Anterior cingulate cortex (tissue), 58 donors: ENCODE measurements at places on chromosomes 5 and 9.

DNA sequence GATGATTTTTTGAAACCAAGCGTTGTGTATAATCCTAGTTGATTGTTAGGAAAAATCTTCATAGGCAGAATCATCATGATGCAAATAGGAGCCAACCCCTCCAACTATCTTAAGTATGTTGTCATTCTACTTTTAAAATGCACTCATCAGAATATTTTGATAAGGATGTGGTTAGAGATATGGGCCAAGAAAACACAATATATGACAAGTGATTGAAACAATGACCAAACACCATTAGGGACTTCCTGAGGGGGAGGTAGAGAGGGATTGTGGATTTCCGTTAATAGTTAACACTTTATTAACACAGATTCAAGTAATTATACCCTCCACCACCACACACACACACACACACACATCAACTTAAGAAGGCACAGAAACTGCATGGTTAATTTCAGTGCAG, 143.3 kb downstream of the ARSB start:
- DNase-seq: no peak

- no peak for DNase-seq
These were observed 51.5 kb downstream of the PSD2 start for GRCh38 chr5:139847091-139847490.

- DNase-seq: no peak
These were observed 1.1 kb downstream of the PDCD1LG2 start for GRCh38 chr9:5511476-5511875.

GRCh38 chr9:18526685-18527084, 52.7 kb downstream of the ADAMTSL1 start:
- no peak for DNase-seq

DNA sequence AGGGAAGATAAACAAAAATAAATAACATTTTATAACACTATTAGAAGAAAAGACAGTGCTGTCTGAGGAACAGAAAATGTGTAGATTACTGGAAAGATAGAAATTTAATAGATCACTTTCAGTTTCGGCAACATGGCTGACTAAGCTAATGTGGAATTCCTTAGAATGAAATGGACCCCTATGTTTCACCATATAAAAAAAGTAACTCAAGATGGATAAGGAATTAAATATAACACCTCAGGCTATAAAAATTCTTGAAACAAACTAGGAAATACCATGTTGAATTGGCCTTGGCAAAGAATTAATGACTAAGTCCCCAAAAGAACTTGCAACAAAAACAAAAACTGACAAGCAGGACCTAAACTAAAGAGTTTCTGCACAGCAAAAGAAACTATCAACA, 558.3 kb downstream of the CHSY3 start:
- DNase-seq: no peak

GRCh38 chr5:67310169-67310568, 113.6 kb upstream of the CD180 start:
- DNase-seq: no peak

- DNase-seq: no peak
These were observed 15.8 kb upstream of the TTC23L start for GRCh38 chr5:34822956-34823715.

DNA sequence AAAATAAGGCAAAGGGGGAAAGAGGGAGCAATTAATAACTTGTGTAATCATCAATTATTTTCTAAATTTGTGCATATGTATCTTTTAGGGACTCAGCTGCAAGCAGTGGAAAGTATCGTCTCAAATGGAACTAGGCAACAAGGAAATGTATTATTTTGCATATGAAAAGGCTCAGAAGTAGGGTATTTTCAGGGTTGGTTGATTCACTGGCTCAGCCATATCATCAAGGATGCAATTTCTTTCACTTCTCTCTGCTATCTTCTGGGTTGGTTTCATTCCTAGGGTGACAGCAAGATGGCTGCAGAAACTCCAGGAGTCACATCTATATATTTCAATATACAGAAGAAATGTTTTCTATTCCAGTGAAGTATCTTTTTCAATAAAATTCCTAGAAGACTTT, 509.8 kb downstream of the DMAC1 start:
- DNase-seq: no peak

GRCh38 chr5:35285435-35285834, 55.1 kb upstream of the PRLR start:
- DNase-seq: no peak

- DNase-seq: no peak
These were observed 669.9 kb downstream of the MTRR start for GRCh38 chr5:8538821-8539220.

DNA sequence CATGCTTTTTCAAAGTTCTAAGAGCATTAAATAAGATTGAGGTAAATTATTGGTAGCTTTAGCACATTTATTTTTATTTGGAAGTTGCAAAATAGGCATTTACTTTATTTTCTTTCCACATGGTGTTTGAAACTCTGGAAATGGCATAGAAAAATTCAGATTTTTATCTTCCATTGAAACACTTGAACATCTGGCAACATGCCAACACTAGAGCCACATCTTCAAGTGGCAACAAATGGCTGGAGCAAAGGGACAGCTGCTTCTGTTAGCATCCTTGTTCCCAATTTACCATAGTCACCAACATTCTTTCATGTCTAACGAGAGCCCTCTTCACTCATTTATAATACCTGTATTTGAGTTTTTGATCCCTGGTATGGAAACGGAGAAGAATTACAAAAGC, 539.9 kb downstream of the ZNF608 start:
- no peak for DNase-seq

GRCh38 chr5:873328-873727, 19.3 kb downstream of the BRD9 start:
- no peak for DNase-seq

DNA sequence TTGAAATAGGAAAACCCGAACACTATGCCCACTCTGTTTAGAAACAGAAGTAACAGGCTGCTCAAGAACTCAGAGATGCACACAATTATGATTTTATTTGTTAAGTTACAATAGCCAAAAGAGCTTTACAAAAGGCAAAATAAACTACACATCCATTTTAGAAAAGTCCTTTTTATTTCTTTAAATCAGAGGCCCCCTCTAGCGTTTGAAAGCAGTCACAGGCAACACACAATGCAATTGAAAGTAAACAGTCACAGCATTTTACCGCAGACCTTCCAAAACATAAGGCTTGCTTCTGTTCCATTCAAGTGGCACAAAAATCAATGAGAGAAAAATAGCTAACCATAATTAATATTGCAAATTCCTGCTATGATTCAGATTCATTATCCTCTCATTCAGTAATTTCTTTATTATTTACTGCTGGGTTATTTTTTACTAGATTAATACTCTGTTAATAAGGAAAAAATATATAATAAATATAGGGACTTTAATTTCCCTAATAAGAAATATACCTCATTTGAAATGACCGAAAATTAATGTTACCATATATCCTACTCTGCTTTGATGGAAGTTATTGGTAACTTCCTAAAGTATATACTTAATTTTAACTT, 78.3 kb downstream of the CEP120 start:
- no peak for DNase-seq

GRCh38 chr9:133121915-133122550, 993 bp upstream of the RALGDS start:
- DNase-seq: no peak

- DNase-seq: no peak
These were observed 5.7 kb downstream of the PCDHB4 start for GRCh38 chr5:141127305-141127704.

GRCh38 chr9:110606179-110606790, 26.7 kb upstream of the SVEP1 start:
- no peak for DNase-seq

DNA sequence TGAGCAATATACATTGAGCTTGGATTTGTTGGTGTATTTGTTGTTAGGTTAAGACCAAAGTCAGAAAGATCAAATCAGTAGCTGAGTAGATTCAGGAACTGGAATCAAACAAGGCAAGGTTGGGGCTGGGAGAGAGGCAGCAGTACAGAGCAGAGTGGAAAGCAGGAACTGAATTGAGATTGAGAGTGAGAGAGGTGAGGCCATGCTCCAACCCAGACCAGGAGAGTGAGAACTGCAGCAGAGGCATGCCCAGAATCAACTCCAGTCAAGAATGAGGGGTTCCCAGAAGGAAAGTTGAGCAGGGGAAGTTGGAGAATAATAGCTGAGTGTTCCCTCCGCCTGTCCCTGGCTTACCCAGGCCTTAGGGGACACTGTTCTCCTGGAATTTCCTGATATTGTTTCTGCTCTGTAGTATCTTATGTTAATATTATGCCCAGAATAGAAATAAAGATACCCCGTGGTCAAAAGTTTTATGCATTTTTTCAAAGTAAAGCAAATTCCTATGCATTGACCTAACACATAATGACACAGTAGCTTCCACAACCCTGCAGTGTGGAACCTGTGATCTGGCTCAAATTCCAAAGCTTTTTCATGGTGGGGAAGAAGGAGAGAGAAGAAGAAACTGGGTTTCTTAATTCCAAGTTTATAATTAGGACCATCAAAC, 82.7 kb downstream of the SV2C start:
- DNase-seq: no peak

GRCh38 chr5:67817652-67818051, 397.9 kb upstream of the PIK3R1 start:
- DNase-seq: no peak

- DNase-seq: no peak
These were observed 130.2 kb downstream of the PCSK5 start for GRCh38 chr9:76020652-76021051.

DNA sequence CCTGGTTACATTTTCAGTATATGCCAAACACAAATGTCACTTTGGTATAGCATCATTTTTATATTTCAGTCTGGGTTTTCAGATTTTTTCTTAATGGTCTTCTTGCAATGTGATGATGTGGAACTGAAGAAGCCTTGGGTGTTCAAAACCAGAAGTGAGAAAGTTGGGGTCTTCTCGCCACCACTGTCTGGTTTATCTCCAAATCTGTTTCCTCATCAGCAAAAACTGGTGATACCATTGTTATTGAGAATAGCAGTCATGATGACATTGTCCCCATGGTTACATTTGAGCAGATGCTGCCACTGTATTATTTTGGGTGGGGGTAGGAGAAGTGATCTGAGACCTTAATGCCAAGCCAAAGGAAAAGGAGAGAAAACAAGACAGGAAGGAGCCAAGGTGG, 85.9 kb upstream of the MAP3K1 start:
- DNase-seq: no peak

GRCh38 chr9:19690128-19690527, 98.7 kb downstream of the SLC24A2 start:
- DNase-seq: no peak

DNA sequence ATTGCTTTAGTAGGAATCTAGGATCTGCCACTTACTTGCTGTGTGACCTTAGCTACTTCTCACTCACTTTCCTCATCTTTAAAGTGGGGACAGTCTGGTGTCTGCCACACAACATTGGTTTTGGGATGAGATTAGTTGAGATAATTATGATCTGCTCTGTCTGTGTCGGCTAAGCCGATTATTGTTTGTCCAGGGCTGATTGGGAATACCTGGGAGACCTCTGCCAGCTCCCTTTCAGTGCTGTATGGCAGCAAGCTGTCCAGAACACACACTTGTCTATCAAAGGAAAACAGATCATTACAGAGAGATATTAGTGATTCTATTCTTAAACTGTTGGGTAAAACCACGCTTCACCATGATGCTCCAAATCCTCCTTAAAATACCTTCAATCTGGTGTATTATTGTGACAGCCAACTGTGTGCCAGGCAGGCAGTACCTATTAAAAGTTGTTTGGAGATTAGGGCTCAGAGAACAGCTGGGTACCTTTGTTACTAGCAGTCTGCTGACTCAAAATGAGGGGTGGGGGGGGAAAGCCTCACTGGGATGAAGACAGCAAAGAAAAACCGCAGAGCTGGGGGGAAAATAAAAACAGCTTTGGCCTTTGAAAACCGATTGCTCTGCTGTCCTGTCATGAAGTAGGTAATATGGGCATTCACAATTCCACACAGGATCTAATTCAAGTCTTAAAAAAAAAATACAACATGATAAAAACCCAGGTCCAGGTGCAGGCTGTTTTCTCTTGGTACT, 458.4 kb upstream of the C9orf72 start:
- DNase-seq: no peak

DNA sequence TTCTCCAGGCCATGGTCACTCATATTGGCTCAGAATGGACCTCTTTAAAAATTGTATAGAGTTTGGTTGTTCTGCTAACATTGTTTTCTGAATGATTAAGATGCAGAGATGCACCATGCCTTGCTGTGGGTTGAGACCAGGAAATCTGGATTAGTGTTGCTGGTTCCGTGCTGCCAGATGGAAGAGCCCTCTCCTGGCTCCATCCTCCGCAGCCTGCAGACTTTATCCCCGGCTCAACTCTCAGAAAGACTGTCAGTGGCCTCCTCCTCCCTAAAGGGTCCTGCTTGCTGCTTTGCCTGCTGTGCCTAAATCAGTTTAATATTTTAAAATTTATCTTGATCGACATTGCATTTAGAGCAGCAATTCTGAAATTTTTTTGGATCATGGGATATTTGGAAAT, 196.7 kb downstream of the TENT4A start:
- DNase-seq: no peak

GRCh38 chr9:36913393-36914211, 120.5 kb downstream of the PAX5 start:
- no peak for DNase-seq

DNA sequence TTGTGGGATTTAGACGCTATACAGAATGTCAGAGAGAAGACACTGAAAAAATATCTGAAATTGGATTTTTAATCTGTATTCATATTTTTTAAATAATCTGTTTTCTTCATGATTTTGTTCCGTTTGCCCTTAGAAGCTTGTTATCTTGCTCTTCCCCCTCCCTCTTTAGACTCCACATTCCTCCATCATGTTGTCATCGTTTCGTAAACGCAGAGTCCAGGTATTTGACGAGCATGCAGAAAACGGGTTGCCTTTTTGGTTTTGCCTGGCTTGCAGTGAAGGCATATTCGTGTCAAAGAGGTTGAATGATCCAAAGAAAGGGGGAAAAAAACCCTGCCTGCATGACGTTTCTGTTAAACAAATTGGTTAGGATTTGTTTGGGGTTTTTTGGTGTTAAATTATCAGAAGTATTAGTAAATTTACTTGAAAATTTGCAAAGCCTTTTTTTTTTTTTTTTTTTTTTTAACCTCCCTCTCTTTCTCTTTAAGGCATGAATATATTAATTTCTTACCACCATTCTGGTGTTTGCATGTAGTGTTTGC, 2.9 kb downstream of the SPTAN1 start:
- DNase-seq: no peak

DNA sequence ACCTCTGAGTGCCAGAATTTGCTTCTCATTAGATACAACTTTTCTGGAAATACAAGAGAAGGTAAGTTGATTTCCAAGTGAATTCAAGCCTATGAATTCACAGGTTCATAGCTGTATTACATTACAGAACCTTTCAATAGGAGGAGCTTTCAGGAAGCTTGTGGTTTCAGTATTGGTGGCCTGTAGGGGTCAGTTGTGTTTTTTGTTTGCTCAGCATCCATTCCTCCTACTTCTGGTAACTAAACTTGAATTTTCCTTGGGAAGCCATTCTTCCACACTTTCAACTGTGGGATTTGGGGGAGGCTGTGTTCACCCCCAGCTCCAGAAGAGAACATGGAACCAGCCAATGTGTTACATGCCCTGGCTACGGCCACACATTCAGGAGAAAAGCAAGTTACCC, 5.6 kb upstream of the CYSTM1 start:
- no peak for DNase-seq
